ENCODE measurements at places on chromosomes 6 and 20. TPM values are rescaled to one million over a fixed set of nuclear protein-coding genes. Genes with fewer than 3 reads are reported as not detected.

LAMA2 gene
- total RNA-seq: 114 TPM

SASH1 gene
- total RNA-seq: 103 TPM

LY86 gene
- not detected for total RNA-seq

ABHD16B gene
- not detected for total RNA-seq

TRIM40 gene
- total RNA-seq: not detected

PBOV1 gene
- total RNA-seq: not detected

NKX2-2 gene
- total RNA-seq: not detected

CST4 gene
- not detected for total RNA-seq

LHFPL5 gene
- not detected for total RNA-seq

PHACTR1 gene
- 9.7 TPM for total RNA-seq

CDH26 gene
- 0.49 TPM for total RNA-seq

AVP gene
- not detected for total RNA-seq

FAM83B gene
- not detected for total RNA-seq

GHRH gene
- total RNA-seq: not detected

ANKEF1 gene
- total RNA-seq: 4.2 TPM

ERGIC3 gene
- 421 TPM for total RNA-seq

C6orf163 gene
- total RNA-seq: 1.3 TPM

MAS1 gene
- not detected for total RNA-seq

TBXT gene
- not detected for total RNA-seq

TSHZ2 gene
- 1.1 TPM for total RNA-seq

LGSN gene
- not detected for total RNA-seq

MEI4 gene
- total RNA-seq: under 0.01 TPM

SLC35D3 gene
- not detected for total RNA-seq

HLA-DRB5 gene
- 0.49 TPM for total RNA-seq

ZFP57 gene
- 0.24 TPM for total RNA-seq

EGFL8 gene
- 0.97 TPM for total RNA-seq

COL21A1 gene
- total RNA-seq: 12.0 TPM

SPDEF gene
- under 0.01 TPM for total RNA-seq

CST2 gene
- total RNA-seq: not detected

PHACTR3 gene
- 5.2 TPM for total RNA-seq

MCM8 gene
- 4.5 TPM for total RNA-seq

TCP11 gene
- total RNA-seq: 1.1 TPM

CBLN4 gene
- total RNA-seq: not detected

HAO1 gene
- total RNA-seq: not detected

BEND6 gene
- total RNA-seq: 18.2 TPM

CD109 gene
- 206 TPM for total RNA-seq

PERP gene
- 29.8 TPM for total RNA-seq

VGLL2 gene
- total RNA-seq: not detected

ZNF391 gene
- total RNA-seq: 0.49 TPM

ZNF133 gene
- total RNA-seq: 25.2 TPM

HLA-E gene
- 292 TPM for total RNA-seq

OSER1 gene
- total RNA-seq: 50.3 TPM

IL20RA gene
- 0.49 TPM for total RNA-seq

TGM3 gene
- not detected for total RNA-seq

SUMO4 gene
- total RNA-seq: 3.9 TPM

CYP39A1 gene
- total RNA-seq: 4.5 TPM

PEX7 gene
- 8.5 TPM for total RNA-seq

CD24 gene
- total RNA-seq: 0.97 TPM

MDFI gene
- 0.49 TPM for total RNA-seq

SPEF1 gene
- not detected for total RNA-seq
